NCI-H1930 (cell line): ENCODE measurements at places on chromosomes 5 and 9.

DNA sequence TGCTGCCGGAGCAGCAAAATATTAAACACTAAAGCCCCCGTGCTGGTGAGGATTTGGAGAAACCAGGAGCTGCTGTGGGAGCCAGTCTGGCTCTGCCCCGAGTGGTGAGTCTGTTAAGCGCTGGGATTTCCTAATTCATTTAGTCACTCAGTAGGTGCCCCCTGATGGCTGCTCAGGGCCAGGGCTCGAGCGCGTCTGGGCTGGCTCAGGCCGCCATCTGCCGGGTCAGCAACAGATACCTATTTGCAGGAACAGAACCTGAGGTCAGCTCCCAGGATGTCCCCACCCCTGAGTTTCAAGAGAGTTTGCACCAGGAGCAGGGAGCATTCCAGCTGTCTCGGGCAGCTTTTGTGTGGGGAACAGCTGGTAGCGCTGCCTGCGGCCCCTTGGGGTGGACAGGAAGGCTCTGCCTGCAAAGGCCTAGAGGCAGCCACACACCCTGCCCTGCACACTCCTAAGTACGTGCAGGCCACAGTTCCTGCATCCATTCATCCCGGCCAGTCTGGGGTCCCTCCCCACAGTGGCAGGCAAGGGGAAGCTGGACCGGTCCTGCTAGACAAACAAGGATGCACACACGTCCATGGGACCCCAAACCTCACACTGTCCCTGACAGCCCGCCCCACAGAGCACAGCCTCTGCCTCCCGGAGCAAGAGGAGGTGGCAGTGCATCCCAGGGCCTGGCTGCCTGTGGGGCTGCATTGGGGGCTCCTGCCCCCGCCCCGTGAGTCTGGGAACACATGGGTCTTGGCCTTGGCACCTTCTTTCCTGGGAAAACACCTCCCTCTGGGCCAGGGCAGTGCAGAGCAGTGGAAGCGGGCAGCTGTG is 83.7 kb downstream of the ADAMTS2 start:
- DNase-seq, result peak; percentile 5

DNA sequence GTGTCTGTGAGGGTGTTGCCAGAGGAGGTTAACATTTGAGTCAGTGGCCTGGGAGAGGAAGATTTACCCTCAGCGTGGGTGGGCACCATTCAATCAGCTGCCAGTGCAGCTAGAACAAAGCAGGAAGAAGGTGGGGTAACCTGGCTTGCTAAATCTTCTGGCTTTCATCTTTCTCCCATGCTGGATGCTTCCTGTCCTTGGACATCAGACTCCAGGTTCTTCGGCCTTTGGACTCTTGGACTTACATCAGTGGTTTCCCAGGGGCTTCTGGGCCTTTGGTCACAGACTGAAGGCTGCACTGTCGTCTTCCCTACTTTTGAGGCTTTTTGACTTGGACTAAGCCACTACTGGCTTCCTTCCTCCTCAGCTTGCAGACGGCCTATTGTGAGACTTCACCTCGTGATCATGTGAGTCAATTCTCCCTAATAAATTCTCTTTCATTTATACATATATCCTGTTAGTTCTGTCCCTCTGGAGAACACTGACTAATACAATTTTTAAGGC is 38.1 kb downstream of the PBX3 start:
- no peak for DNase-seq

DNA sequence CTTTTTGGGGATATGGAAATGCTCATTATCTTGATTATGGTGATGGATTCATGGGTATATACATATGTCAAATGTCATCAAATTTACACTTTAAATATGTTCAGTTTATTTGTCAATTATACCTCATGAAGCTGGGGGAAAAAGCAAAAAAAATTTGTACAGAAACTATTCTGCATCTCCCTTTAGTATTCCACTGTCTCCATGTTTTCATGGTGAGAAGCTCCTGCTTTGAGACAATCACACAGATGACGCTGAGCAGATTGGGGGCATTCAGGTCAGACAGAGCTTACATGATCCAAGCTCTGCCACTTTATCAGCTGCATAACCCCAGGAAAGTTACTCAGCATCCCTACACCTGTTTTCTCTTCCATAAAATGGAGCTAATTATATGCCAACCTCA is 101.5 kb downstream of the PLPPR1 start:
- no peak for DNase-seq

- DNase-seq, result no peak
Measured at GRCh38 chr5:38483805-38484398, 72.5 kb downstream of the LIFR start.

DNA sequence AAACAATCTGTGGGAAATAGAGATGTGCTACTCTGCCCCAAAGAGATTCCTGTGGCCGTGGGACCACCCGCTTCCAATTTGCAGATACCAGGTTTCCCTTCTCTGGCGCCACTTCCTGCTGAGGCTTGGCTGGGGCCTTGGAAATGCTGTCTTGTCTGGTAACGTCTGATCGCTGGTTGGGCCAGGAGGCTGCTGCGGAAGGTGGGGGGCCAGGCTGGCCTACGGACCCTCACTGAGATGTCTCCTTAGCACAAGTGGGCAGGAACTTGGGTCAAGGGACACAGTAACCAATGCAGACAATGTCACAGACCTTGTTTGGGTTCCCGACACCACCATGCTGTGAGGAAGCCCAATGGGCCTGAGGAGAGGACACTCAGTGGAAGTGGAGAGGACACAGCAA is 31.7 kb upstream of the IRX4 start:
- DNase-seq, result no peak

GRCh38 chr5:66558560-66558959 is 37.6 kb upstream of the MAST4 start:
- DNase-seq, result no peak

DNA sequence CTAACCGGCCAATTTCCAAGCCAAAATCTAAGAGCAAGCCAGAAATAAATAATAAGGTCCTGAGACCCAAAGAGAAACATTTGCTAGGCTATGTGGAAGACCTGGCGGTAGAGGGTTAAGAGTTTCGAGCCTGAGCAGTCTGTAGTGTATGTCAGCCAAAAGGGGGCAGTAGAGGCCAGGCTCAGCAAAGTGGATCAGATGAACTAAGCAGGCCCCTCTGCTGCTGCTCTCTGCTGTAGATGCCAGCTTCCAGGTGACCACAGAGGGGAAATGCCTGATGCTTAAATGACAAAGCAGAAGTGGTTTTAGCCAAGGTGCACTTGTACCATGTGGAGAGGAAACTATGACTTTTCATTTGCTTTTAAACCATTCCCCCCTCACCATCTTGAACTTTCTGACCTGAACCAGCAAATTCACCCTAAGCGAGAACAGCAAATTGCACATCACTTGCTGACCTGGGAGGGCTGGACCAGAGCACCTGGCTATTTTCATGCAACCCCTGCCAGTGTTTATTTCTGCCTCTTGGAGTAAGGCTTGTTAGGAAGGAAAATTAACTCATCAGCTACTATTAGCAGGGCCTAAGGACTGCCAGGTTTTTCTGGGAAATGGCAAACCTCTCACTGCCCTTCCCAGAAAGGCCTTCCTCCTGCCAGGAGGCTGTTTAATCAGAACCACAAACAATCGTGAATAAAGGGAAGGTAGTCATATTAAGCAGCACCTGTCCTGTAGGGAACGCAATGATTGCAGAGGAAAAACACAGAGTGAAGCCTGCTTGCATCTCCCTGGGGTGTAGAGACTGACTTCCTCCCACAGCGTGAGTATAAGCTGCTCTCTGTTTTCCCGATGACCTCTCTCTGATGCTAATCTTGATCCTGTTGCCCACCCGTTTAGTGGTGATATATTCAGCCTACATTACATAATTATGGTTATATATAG is 818.2 kb downstream of the TLR4 start:
- DNase-seq, result peak; percentile 37

GRCh38 chr5:25763781-25764180 is 1119.0 kb upstream of the CDH10 start:
- DNase-seq, result no peak
